Activated naive CD4-positive, alpha-beta T cell treated with anti-CD3 and anti-CD28 coated beads, Interleukin-2, amount 10 ng/mL, durations not matched to agents 7 days and 5 days (primary cell): ENCODE measurements at places on chromosomes 12 and 14.

- DNase-seq: no peak
Measured at GRCh38 chr12:96208346-96208745, 14.2 kb downstream of the ELK3 start.

DNA sequence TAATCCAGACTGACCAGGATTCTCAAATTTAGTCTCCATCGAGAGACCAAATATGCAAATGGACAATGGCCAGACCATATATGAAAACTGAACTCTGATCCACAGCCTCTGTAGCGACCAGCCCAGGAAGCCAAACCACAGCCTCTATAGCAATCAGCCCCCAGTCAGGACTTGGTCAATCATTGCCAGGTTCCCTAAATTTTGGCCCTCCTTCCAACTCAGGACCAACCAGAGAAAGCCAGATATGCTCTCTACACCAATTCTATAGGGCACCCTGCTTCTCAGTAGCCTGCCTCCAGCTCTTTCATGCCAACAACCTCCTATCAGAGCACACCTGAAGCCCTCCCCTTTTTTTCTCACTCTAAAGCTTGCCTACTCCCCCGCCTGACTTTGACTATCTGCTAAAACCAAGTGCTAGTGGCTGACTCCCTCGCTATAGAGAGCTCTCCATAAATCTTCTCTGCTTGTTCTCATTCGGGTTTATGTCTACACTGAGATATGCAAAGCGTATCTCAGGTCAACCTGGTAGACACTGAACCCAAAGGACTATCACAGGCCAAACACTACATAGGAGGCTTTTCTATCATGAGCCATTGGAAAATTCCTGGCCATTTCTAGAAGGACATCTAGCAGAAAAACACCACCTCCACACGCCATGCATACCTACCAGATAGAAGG, 110.5 kb upstream of the FUT8 start:
- DNase-seq: no peak

DNA sequence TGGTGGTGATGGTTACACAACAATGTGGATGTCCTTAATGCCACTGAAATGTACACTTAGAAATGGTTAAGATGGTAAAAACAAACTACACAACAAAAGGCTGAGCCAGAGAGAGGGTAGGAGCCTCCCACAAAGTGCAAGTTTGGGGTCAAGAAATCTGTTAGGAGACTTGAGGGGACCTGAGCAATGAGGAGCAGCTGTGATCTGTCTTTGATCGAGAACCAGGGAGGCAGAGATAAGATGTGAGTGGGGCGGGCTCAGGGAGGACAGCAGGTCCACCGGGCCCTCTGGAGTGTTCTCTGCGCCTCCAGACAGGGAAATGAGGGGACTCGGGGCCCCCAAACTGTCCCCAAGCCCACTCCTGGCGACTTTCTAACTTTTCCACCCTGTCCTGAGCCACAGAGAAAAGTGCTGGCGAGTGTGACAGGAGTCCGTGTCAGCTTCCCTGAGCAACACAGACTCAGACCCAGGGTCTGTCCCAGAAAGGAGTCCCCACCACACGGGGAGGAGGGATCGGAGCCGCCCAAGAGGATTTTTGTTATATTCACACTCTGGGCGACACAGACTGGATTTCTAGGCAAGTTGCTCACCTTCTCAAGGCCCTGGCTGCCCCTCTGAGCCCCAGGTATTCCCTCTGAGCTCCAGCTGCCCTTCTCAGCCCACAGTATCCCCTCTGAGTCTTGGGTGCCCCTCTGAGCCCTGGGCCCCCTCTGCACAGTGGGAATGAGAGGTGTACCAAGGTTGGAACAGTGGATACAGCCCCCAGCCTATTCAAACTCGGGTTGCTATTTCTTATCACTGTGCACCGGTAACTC, 11.5 kb upstream of the SCARB1 start:
- no peak for DNase-seq

DNA sequence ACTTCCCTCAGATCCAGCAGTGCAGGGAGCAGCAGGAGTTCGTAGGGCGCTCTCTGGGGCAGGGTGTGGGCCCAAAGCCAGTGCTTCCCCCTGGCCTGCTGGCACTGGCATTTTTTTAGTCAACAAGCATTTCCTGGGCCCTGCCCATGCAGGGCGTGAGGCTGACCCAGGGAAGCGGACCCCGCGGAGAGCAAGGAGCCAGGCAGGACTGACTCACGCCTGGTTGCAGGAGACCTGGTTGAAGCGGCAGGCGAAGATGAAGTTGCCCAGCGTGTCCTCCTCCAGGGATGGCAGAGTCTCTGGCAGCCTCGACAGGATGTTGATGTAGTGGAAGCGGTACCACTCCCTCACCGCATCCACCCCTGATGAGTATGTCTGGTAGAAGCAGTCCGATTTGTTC, 13.5 kb downstream of the SCNN1A start:
- peak; percentile 62 for DNase-seq

GRCh38 chr14:95207475-95208233, 50.3 kb upstream of the DICER1 start:
- no peak for DNase-seq

- peak; percentile 25 for DNase-seq
Measured at GRCh38 chr14:75399843-75400775, 27.7 kb upstream of the JDP2 start.

- DNase-seq: no peak
Measured at GRCh38 chr12:117972301-117972700, 3.5 kb upstream of the KSR2 start.

DNA sequence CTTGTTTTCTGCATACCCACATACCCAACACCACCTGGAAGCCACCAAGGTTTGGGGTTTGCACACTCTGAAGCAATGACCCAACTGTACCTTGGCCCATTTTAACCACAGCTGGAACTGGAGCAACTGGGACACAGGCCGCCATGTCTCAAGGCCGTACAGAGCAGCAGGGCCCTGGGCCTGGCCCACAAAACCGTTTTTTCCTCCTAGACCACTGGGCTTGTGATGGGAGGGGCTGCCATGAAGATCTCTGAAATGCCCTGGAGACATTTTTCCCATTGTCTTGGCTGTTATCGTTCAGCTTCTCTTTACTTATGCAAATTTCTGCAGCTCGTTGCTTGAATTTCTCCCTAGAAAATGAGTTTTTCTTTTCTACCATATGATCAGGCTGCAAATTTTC, 96.7 kb upstream of the PLEKHA5 start:
- no peak for DNase-seq
